Esophagus muscularis mucosa (tissue), 4 donors: ENCODE measurements at places on chromosomes 4 and X. TPM values are rescaled to one million over a fixed set of nuclear protein-coding genes. Genes with fewer than 3 reads are reported as not detected.

DNA sequence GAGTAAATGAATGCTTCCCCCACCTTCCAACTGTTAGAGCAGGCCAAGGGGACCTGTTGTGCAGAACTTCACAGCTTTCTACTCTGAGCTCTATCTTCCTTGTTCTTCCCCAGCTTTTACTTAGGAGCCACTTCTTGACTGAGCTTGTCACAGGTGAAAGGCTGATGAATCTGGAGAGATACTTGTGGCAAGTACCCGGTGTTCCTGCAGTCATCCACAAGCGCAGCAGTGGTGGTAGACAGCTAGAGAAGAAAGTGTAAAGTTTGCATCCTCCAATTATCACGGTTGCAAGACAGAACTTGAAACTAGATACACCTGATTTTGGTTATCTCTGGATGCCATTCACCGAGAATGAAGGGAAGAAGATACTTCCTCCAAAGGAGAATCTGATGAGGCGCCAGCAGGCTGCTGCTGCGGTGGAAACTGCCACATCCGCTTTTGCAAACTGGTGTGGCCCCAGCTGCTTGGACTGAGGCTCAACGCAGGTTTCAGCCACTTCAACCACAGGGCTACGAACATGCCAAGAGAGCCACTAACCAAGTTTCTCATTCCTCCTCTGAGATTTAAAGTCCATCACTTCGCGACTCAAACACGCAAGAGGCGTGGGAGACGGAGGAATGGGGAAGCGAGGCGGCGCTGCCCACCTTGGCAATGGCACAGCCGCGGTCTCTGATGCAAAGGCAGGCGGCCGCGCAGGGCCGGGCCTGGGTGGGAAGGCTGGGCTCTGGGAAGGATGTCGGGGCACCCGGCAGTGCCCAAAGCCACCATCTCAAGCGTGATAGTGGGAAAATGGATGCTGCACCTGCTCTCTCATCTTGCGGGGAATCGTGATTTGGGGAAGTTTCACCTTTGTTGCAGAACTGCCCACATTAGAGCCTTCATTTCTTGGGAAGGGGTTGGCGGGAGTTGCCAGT lies 1.3 kb upstream of the FHIP1A start:
- DNase-seq = no peak
- peaks cover 27% of the 10 kb centered on the region for H3K4me1 ChIP-seq
- H3K4me3 ChIP-seq = peak overlapping the region; percentile 60
- H3K27me3 ChIP-seq = no peaks in the 10 kb centered on the region
- no peaks in the 10 kb centered on the region for H3K36me3 ChIP-seq

GRCh38 chr4:87050596-87050995 lies 115.8 kb downstream of the AFF1 start:
- peaks cover 81% of the 10 kb centered on the region for H3K4me1 ChIP-seq
- H3K36me3 ChIP-seq = peaks cover 22% of the 10 kb centered on the region
- H3K4me3 ChIP-seq = no peak overlapping the region
- no peaks in the 10 kb centered on the region for H3K27me3 ChIP-seq
- H3K27ac ChIP-seq = peak overlapping the region; percentile 52
- peak; percentile 89 for DNase-seq

DNA sequence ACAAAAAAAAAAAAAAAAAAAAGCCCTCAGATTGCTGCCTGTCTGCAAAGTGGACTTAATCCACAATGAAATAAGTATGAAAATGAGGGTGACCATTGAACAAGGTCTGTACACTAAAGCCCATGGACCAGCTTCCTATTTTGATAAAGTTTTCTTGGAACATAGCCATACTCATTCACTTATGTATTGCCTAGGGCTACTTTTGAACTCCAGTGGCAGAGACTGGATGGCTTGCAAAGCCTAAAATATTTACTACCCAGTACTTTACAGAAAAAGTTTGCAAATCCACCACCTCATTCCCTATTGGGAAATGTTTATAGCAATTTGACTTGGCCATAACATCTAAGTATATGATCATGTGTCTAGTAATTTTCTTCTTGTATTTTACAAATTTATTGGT lies 481.7 kb downstream of the NAF1 start:
- H3K4me3 ChIP-seq = no peak overlapping the region
- H3K36me3 ChIP-seq = no peaks in the 10 kb centered on the region
- no peak for DNase-seq
- no peaks in the 10 kb centered on the region for H3K27me3 ChIP-seq
- no peaks in the 10 kb centered on the region for H3K4me1 ChIP-seq
- no peak overlapping the region for H3K27ac ChIP-seq

DNA sequence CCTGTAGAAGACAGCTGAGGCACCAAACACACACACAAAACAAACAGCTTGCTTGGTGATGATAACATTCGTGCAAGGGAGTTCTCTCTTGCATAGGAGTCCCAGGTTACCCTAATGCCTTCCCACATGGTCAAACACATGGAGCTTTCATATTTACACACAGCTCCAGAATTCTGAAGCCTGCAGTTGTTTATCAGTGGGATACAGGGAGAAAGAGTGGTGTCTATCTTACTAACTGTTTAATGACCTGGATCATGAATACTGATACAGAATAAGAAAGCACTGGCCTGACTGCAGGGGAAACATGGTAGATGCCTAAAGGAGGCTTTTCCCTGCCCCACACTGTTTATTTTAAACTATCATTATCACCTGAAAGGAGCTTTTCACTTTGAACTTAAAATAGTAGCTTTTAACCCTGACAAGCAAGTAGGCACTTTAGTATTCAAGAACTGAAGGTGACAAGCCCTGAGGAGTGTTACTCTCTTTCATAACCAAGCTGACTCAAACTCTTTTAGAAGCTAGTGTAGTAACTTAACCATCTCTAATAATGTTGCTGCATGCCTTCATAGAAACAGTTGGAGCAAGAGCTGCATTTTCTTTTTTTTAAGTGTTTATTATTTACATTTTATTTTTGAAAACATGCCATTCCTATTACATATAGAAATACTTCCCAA lies 15.6 kb downstream of the TET2 start:
- DNase-seq = no peak
- no peak overlapping the region for H3K4me3 ChIP-seq
- H3K36me3 ChIP-seq = no peaks in the 10 kb centered on the region
- H3K27ac ChIP-seq = no peak overlapping the region

DNA sequence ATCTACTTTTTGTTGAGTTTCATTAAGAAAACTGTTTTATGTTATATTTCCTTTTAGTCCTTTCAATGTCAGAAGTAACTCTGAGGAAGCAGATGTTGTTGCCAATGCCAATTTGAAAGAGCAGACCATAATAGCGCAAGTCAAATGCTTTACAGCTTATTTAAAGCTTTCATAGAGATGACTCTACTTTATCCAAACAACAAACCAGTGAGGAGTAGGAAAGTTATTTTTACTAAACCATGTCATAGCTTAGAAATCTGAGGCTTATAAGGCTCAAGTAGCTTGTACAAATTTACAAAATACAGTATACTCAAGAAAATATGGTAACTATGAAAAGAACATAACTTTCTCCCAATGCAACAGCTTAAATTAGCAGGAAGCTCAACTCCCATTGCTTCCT lies 40.1 kb upstream of the SPOCK3 start:
- H3K4me1 ChIP-seq = no peaks in the 10 kb centered on the region
- no peak overlapping the region for H3K4me3 ChIP-seq
- no peaks in the 10 kb centered on the region for H3K36me3 ChIP-seq
- no peak overlapping the region for H3K27ac ChIP-seq

BEX1 gene
- total RNA-seq = 7.6 TPM

- H3K4me3 ChIP-seq = no peak overlapping the region
- no peak overlapping the region for H3K27ac ChIP-seq
- no peaks in the 10 kb centered on the region for H3K36me3 ChIP-seq
- DNase-seq = no peak
Measured at GRCh38 chrX:101203761-101204351, 15.7 kb upstream of the DRP2 start.

RTL5 gene
- total RNA-seq = 8.0 TPM

DNA sequence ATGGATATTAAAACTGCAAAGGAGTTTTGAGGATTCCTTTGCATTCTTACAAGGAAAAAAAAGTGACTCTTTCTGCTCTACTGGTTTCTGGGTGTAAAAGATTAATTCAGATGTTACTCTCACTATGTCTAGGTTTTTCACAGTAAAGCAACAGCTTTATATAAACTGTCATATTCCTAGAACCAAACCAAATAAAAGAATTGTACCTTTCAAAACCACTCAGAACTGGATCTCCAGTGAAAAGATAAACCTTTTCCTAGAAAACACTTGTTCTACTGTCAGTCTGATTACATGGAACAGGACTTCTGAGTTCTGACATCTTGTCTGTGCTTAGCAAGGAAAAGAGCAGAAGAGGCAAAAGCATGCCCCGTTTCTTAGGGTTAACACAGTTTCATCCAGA lies 5.0 kb upstream of the PPID start:
- H3K27ac ChIP-seq = no peak overlapping the region
- H3K36me3 ChIP-seq = no peaks in the 10 kb centered on the region
- DNase-seq = no peak
- H3K27me3 ChIP-seq = no peaks in the 10 kb centered on the region

NKX3-2 gene
- 6.2 TPM for total RNA-seq

DNA sequence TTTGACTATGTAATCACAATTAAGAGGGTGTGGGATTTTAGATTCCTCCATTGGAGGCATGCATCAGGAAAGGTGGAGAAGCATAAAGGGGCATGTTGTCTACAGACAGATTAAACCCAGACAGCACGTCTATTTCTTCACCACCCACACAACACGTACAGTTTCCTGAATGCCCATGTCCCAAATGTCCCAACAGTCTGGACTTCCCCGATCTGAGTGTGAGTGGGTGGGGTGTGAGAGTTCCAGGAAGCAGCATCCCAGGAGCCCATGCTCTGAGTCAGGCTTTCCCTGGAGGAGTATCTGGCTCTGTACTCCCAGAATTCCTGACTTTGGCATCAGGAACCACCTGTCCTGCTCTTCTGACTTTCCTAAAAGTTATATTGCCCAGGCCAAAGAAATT lies 30.8 kb upstream of the NDP start:
- H3K4me1 ChIP-seq = no peaks in the 10 kb centered on the region
- H3K27me3 ChIP-seq = peaks cover 3% of the 10 kb centered on the region
- no peak overlapping the region for H3K27ac ChIP-seq
- no peaks in the 10 kb centered on the region for H3K36me3 ChIP-seq

- peaks cover 30% of the 10 kb centered on the region for H3K4me1 ChIP-seq
- no peak for DNase-seq
- H3K4me3 ChIP-seq = peak overlapping the region; percentile 78
- H3K27ac ChIP-seq = peak overlapping the region; percentile 72
- peaks cover 48% of the 10 kb centered on the region for H3K27me3 ChIP-seq
Measured at GRCh38 chr4:1008840-1009541, 2.4 kb upstream of the FGFRL1 start.

DNA sequence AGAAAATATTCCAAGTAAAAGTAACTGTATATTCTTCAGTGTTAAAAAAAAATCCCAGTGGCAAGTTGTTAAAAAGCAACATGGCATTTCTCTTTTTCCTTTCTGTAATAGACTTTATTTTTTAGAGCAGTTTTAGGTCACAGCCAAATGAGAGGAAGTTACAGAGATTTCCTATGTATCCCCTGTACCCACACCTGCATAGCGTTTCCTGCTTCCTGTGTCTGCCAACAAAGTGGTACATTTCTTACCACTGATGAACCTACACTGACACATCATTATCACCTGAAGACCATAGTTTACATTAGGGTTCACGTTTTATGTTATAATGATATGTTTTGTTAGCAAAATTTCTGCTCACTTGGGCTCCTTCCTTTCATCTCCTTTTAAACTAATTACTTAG lies 124.7 kb downstream of the GPAT3 start:
- H3K27ac ChIP-seq = no peak overlapping the region

DNA sequence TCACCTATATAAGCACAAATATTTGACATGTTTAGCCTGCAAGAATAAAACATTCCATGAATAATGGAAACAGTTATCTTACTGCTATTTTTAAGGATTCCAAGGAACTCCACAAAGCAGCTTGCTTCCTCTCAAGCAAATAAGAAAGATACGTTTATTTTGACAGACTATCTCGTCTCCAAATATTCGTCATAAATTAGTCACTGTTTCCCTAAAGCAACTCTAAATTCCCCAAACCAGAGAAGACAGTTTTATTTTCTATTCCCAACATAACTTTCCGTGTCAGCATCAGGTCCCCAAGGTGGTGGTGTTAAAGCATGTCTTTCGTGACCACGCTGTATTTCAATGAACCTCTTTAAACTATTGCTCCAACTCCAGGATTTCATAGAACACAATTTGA lies 24.3 kb upstream of the DKK2 start:
- H3K27ac ChIP-seq = no peak overlapping the region
- no peak overlapping the region for H3K4me3 ChIP-seq
- no peak for DNase-seq
- H3K27me3 ChIP-seq = no peaks in the 10 kb centered on the region

DNA sequence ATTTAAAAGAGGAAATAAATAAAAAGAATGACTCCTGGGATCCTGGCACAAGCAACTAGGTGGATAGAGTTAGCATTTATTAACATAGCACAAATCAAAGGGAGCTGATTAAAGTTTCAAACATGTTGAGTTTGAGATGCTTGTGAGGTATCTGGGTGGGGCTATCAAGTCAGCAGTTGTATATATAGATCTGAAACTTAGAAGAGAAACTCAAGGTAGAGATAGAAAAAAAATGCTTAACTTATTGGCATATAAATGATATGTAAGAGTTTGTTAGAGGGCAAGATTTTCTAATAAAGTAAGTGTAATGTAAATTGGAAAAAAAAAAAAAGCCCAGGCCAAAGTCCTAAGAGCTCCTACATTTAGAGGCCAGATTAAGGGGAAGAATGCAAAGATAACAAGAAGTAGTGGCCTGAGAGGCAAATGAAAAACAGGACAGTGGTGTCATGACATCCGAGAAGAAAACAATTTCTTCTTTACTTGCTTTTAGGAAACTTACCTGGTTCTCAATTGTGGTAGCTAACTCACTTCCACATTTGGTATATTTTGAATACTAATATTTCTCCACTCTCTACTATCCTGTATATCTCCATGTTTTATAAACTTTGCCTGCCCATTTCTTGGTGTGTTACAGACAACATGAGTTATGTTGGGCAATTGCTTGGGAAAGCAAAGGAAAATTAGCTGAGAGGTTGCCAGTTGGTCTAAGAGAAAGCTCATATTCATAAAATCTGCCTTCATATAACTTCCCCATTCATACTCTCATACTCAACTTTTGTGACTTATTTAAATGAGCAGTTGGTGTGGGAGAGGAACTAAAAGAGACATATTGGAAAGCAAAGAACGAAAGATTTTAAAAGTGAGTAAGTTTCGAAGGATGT lies 169.2 kb downstream of the PARM1 start:
- no peak overlapping the region for H3K4me3 ChIP-seq
- H3K27me3 ChIP-seq = no peaks in the 10 kb centered on the region
- no peak overlapping the region for H3K27ac ChIP-seq
- no peaks in the 10 kb centered on the region for H3K36me3 ChIP-seq
- DNase-seq = no peak
- no peaks in the 10 kb centered on the region for H3K4me1 ChIP-seq

DNA sequence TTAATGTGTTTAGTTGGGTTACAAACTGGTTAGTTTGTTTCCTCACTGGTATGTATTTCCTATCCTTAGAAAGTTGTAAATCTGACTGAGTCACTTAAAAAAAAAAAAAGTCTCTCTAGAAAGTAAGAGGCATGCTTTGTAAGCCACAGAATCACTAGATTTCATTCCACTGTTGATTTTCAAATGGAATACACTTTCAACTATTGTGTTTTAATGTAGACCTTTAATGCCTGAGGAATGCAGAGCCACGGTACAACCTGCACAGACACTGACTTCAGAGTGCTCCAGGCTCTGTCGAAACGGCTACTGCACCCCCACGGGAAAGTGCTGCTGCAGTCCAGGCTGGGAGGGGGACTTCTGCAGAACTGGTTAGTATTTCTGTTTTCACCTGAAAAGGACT lies 88.6 kb downstream of the HHIP start:
- no peaks in the 10 kb centered on the region for H3K4me1 ChIP-seq
- no peak overlapping the region for H3K4me3 ChIP-seq
- DNase-seq = no peak
- no peaks in the 10 kb centered on the region for H3K36me3 ChIP-seq
- no peaks in the 10 kb centered on the region for H3K27me3 ChIP-seq
- no peak overlapping the region for H3K27ac ChIP-seq

CLDN22 gene
- not detected for total RNA-seq

TENM3 gene
- total RNA-seq = 30.5 TPM

REELD1 gene
- total RNA-seq = 0.33 TPM

TBC1D19 gene
- total RNA-seq = 24.9 TPM
